ENCODE measurements at places on chromosomes 16 and 17.

GRCh38 chr16:82337355-82337754 is 167.3 kb upstream of the MPHOSPH6 start:
- DNase-seq, result no peak
- H3K36me3 ChIP-seq, result no peaks in the 10 kb centered on the region
- H3K27me3 ChIP-seq, result peaks cover 31% of the 10 kb centered on the region
- no peaks in the 10 kb centered on the region for H3K4me1 ChIP-seq

- no peaks in the 10 kb centered on the region for H3K4me1 ChIP-seq
- H3K27me3 ChIP-seq, result no peaks in the 10 kb centered on the region
- DNase-seq, result no peak
Observed at GRCh38 chr17:35906191-35906925, 24.2 kb downstream of the RDM1 start.

- no peaks in the 10 kb centered on the region for H3K4me1 ChIP-seq
- no peak overlapping the region for H3K4me3 ChIP-seq
- no peaks in the 10 kb centered on the region for H3K36me3 ChIP-seq
- no peak overlapping the region for H3K27ac ChIP-seq
Observed at GRCh38 chr17:51455931-51456330, 195.6 kb downstream of the UTP18 start.

DNA sequence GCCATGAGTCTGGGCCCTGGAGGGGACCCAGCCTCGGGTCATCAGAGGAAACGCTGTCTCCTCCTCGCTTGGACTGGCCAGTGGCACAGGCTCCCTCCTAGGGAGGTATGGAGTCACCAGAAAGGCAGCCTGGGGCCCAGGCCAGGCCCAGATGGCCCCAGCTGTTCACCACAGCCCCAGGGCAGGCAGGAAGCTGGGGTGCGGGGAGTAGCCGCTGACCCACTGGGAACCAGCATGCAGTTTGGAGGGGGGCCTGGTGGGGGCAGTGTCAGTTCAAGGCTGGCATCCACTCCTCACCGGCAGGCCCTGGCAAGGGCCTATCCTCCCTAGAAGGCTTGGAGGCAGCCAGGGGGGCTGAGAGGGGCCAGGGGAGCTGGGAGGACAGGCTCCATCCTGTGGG is 48.8 kb downstream of the SDK2 start:
- no peaks in the 10 kb centered on the region for H3K36me3 ChIP-seq
- H3K4me3 ChIP-seq, result no peak overlapping the region
- H3K4me1 ChIP-seq, result peaks cover 6% of the 10 kb centered on the region
- H3K27ac ChIP-seq, result no peak overlapping the region

DNA sequence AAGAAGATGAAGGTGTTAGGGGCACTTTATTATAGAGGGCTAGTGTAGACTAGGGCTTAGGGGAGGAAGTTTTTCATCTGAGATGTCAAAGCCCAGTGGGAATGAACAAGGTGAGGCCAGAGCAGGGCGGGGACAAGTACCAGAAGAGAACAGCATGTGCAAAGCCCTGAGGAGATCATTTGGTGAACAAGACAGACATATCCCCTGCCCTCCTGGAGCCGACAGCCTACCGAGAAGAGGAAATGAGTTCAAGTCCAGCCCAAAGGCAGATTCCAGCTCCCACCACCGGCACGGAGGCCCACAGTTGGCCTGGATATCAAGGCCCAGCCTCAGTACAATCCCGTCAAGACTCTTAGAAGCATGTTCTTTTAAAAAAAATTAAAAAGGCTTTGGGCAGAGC is 61.1 kb downstream of the C16orf78 start:
- no peaks in the 10 kb centered on the region for H3K36me3 ChIP-seq
- peaks cover 35% of the 10 kb centered on the region for H3K27me3 ChIP-seq
- no peak overlapping the region for H3K27ac ChIP-seq
- H3K4me1 ChIP-seq, result no peaks in the 10 kb centered on the region
- no peak for DNase-seq
- H3K4me3 ChIP-seq, result no peak overlapping the region

DNA sequence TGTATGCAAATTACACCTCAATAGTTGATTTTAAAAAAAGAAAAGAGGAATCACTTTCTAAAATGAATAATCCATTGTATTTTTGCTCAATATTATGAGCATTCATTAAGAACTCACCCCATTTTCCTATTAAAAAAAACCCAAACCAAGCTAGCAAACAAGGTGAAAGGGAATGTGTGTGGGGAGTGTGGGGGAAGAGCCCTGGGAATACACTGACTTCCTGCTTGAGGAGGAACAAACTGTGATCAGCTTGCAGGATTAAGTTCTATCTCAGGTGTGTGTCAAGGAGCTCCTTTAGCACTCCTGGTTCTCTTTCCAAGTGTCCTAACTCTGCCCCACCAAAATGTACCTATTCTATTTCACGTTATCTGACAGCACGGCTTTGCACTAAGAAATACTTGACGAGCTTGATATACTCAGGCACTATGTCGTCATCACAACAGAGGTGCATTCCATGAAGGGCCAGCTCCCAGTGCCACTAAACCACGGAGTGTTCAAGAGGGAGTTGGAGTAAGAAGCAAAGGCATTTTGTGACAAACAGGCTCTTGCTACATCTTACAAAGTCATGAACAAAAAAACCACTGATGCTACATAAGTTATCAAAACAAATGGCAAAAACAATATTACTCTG is 73.2 kb downstream of the MYH10 start:
- H3K4me3 ChIP-seq, result no peak overlapping the region
- no peak overlapping the region for H3K27ac ChIP-seq
- H3K27me3 ChIP-seq, result no peaks in the 10 kb centered on the region
- peaks cover 27% of the 10 kb centered on the region for H3K4me1 ChIP-seq

DNA sequence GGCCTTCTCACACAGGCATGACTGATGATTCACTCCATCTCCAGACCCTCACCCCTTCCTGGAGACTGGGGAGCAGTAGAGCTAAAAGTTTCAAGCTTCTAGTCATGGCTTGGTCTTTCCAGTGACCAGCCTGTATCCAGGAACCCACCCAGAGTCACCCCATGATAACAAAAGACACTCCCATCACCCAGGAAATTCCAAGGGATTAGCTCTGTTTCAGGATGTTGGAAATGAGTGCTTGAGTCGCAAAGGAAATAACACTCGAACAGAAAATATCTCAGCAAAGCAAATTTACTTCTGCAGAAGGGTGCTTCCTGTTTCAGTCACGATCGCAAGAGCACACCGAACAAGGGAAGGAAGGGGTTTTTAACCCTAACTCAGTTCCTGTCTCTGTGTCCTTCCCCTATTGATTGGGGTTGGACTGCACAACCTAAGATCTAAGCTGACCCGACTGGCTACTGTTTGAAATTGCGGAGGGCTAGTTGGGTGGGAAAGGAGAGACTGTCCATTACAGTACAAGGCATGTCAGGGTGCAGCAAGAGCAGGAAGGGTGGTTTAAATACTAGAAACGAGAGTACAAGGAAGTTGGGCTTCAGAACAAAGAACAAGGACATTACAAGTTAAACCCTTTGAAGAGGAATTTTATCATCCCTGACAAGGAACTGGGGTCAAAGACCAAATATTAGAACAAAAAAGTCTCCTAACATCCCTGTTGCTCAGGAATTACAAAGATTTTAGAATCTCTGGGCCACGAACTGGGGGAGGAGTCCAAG is 224.4 kb upstream of the CACNG5 start:
- DNase-seq, result no peak
- H3K27me3 ChIP-seq, result no peaks in the 10 kb centered on the region
- H3K36me3 ChIP-seq, result no peaks in the 10 kb centered on the region
- H3K27ac ChIP-seq, result no peak overlapping the region
- H3K4me3 ChIP-seq, result no peak overlapping the region

GRCh38 chr17:29549177-29549923 is 17.5 kb downstream of the ABHD15 start:
- H3K27ac ChIP-seq, result no peak overlapping the region
- peaks cover 42% of the 10 kb centered on the region for H3K36me3 ChIP-seq
- H3K27me3 ChIP-seq, result no peaks in the 10 kb centered on the region
- no peak overlapping the region for H3K4me3 ChIP-seq

DNA sequence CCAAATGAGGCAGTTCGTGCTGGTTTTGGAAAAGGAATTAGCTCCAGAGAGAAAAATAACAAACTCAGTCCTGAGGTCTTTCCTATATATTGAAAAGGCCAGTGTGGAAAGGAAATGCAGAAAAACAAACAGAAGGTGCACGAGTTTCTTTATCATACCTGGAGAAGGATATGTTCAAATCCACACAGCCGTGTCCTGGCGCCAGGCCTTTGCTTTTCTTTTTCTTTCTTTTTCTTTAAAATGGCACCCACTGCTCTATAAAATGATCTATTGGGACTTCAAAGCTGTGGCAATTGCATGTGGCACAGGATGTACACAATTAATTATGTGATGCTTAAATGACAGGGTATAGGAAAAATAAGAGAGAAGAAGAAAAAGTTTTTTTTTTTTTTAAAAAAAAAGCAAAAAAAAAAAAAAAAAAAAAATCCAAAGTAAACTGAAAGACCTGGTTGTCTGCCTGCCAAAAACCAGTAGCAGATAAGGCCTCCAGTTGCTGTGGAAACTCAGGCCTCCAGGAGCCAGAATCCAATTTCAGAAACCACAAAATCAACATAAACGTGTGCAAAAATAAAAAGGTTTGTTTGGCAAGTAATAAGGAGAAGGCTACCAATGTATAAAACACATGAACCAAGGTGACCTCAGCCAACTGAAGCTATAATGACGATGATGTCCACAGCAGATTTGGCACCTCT is 957.6 kb upstream of the SOX9 start:
- peaks cover 4% of the 10 kb centered on the region for H3K4me1 ChIP-seq
- H3K27me3 ChIP-seq, result no peaks in the 10 kb centered on the region
- no peak for DNase-seq
- H3K4me3 ChIP-seq, result no peak overlapping the region
- H3K27ac ChIP-seq, result no peak overlapping the region

DNA sequence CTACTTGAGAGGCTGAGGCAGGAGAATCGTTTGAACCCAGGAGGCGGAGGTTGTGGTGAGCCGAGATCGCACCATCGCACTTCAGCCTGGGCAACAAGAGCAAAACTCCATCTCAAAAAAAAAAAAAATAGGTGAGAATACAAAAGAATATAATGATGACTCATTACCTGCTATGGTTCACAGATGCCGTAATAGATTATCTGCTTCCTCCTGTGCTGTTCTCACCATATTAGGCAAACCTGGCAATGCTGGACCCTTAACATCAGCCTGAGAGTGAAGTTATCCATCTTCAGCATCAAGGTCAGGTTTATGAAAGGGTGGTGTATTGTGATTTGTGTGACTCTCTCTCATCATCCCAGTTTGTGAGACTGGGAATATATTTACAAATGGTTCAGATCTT is 271.3 kb upstream of the CPHXL start:
- no peak overlapping the region for H3K4me3 ChIP-seq
- H3K27me3 ChIP-seq, result no peaks in the 10 kb centered on the region
- peaks cover 17% of the 10 kb centered on the region for H3K4me1 ChIP-seq

GRCh38 chr17:76515274-76515949 is 14.2 kb upstream of the RHBDF2 start:
- no peaks in the 10 kb centered on the region for H3K4me1 ChIP-seq
- no peak for DNase-seq
- H3K27me3 ChIP-seq, result no peaks in the 10 kb centered on the region
- no peak overlapping the region for H3K27ac ChIP-seq
- no peak overlapping the region for H3K4me3 ChIP-seq
- no peaks in the 10 kb centered on the region for H3K36me3 ChIP-seq
